ENCODE measurements at places on chromosomes 16 and 17.

DNA sequence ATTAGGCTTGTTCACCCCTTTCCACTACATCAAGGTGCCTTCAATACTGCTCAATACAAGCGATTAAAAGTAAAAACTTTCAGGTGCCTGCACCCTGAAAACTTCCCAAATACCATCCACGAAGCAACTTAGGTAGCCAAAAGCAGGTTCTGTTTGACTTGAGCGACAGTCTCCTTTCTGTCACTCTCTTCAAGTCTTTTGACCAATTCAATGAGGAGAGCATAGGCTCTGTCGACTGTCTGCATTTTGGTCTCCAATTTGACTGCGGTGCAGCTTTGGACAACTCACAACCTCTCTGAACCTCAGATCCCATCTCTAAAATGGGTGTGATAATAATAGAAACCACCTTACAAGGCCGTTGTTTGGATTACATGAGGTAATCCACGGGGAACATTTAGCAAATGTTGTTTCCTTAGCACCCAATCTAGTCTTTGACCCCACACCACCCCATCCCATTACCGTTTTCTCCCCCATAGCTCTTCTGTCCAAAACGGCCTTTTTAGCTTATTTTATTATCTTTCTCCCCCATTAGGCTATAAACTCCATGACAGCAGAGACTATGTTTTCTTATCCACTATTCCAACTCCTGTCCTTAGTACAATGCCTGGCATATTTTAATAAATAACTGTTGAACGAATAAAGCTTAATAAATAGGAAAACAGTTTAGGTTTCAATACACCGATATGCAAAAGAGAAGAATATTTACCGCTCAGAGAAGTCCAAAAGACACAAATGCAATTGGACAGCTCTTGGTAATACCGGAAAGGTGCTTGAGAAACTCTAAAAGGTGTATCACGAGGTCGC, 999 bp downstream of the MARF1 start:
- DNase-seq: no peak

GRCh38 chr16:46658925-46659324, 30.1 kb downstream of the VPS35 start:
- peak; percentile 88 for DNase-seq

DNA sequence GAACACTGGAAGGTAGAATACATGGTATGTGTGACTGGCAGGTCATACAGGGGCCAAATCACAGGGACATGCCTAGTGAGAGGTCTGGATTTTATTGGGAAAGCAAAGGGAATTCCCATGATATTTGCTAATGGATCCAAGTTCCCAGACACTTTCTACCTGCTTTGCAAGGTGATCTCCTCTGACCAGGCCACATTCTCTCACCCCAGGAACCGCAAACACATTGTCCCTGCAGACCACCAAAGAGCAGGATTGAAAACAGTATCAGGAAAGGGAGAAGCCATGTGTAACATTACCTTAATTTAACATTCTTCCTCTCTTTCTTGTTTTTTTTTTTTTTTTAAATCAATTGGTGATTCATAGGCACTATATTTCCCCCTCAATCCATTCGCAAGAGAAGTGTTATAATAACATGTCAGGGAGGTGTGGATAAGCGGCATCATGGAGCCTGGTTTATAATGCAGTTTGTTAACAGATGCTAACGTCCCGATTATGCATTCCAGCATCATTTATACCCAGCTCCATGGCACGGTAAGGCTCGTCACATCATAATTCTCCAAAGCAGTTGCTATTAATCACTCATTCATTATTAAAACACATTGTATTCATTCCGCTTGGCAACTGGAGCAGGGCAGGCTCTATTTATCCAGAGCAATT, 155.1 kb upstream of the CCL2 start:
- DNase-seq: no peak

DNA sequence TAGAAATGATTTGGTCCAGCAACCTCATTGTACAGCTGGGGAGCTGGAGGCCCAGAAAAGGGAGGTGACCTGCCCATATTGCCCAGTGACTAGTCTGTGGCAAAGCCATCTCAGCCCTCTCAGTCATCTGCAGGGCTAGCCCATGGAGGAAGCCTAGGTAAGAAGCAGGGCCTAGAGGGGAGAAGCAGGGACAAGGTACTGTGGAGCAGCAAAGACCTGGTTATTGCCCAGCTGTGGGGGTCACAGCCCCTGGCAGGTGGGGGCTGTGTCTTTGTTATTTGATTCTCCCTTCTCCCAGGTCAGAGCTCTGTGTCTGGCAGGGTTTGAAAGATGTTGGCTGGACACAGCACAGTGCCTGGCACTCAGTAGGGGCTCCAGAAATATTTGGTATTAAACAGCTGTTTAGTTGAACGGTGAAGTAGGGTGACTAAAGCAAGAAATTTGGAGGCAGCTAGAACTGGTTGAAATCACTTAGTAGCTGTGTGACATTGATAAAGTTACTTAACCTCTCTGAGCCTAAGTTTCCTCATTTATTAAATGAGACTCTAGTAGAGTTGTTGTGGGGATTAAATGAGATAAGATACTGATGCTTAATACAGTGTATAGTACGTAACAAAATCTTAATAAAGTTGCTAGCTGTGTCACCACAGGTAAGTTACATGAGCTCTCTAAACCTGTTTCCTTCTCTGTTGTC, 17.3 kb downstream of the CCR7 start:
- DNase-seq: no peak

- DNase-seq: peak; percentile 73
Measured at GRCh38 chr17:17236295-17237025, 508 bp downstream of the FLCN start.

GRCh38 chr16:90020838-90021382, 1.7 kb upstream of the DBNDD1 start:
- DNase-seq: no peak

GRCh38 chr16:5621826-5622225, 524.2 kb upstream of the EEF2KMT start:
- no peak for DNase-seq

GRCh38 chr16:81204798-81205680, 33.5 kb upstream of the BCO1 start:
- DNase-seq: peak; percentile 66

- DNase-seq: peak; percentile 89
Measured at GRCh38 chr16:91484-91883, 13.5 kb downstream of the MPG start.

DNA sequence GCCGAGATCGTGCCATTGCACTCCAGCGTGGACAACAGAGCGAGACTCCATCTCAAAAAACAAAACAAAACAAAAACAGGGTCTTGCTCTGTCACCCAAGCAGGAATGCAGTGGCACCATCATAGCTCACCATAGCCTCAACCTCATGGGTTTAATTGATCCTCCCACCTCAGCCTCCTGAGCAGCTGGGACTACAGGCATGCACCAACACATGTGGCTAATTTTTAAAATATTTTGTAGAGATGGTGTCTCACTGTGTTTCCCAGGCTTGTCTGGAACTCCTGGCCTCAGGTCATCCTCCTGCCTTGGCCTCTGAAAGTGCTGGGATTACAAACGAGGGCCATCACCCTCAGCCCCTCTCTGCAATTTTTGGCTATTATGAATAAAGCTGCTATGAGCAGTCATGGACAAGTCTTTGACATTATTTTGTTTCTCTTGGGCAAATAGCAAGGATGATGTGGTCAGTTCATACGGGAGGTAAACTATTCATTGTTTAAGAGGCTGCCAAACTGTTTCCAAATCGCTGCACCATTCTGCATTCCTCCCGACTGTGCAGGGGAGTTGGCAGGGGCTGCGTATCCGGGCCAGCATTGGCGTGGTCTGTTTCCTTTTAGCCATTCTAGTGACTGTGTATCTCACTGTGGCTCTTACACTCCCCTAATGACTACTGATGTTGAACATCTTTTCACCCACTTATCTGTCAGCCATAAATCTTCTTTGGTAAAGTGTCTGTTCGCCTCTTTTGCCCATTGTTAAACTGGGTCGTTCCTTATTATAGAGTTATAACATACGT, 21.1 kb downstream of the EIF4A3 start:
- DNase-seq: no peak

DNA sequence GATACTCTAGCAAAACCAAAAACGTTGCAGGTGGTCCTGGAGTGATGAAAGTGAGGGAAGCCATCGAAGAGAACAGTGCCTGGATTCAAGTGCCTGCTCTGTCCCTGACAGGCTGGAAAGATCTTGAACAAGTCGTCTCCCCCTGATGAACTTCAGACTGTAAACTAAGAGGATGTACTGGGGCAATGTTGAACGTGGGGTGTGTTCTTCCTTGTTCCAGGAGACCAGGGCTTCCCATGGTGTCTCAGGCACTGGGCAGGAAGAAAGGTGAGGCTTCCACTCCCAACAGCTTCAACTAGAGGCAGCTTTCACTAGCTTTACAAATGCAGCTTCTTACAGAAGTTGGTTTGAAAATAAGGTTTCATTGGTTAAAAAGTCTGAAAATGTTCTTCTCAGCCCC, 21.4 kb upstream of the NF1 start:
- no peak for DNase-seq

GRCh38 chr17:59641799-59642484, 22.2 kb downstream of the CLTC start:
- peak; percentile 70 for DNase-seq

GRCh38 chr16:80936410-80936809, 70.3 kb downstream of the CMC2 start:
- DNase-seq: no peak

DNA sequence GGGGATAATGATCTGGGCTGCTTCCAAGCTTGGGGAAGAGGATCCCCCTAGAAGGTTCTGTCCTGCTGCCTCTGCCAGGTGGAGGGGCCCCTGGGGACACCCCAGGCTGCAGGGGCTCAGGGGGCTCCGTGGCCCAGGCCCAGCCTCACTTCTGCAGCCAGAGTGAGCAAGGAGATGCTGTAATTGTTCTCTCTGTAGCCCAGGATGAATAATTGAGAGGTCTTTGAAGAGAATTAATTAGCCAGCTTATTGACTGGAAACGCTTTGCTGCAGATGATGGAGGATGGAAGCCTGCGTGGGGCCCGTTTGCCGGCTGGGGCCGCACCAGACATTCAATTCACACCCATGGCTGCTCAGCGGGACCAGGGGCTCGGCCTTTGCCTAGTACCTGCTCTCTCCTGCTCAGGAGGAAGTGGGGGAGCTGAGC, 38.5 kb downstream of the TMEM235 start:
- DNase-seq: no peak

DNA sequence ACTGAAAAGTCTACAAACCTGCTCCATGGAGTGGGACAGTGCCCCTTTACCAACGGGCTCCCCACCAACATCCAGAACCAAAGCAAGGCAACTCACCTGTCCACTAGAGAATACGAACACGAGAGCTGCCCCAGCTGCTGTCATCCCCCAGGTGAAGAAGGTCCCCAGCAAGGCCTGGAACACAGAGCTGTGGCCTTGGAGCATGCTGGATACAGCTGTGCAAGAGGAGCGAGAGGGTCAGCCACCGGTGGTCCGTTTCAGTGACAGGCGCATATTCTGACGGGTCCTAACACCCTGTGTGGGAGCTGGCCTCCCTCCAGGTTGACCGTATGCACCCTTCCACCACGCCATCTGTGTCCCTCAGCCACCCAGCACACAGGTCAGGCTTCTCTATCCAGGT, 3.9 kb downstream of the SLC39A11 start:
- DNase-seq: no peak

DNA sequence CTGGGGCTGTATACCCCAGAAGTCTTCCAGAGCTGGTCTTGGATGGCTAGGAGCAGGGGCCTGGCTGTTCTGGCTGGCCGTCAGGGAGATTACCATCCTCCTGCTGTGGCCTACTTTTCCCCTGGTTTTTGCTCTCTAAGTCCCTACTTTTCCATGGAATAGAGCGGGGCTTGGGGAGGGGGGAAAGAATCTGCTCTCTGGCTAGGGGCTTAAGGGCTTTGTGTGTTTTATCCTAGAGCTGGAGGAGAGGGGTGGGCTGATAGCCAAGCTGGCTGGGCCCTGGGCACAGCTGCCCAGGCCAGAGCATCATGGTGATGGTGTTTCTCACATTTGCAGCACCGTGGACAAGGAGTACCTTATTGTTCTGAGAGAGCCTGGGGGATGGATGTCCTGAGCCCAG, 3.6 kb downstream of the NRN1L start:
- DNase-seq: no peak

DNA sequence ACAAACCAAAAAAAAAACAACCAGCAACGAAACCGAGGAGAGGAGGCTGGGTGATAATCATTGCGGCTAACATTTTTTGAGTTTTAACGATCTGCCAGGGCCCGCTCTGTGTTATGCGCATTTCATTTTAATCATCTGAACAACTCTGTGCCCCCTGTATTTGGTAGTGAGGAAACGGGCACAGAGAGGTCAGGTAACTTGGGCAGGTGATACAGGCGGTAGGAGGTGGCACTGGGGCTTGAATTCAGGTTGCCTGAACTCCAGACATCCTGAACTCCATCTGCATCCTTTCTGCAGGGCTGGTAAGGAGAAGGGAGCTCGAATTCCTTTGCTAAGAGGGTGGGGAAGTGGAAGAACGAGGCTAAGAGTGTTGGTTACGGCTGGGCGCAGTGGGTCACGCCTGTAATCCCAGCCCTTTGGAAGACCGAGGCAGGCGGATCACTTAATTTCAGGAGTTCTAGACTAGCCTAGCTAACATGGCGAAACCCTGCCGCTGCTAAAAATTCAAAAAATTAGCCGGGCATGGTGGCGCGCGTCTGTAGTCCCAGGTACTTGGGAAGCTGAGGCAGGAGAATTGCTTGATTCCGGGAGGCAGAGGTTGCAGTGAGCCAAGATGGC, 1.1 kb downstream of the CLUAP1 start:
- no peak for DNase-seq

DNA sequence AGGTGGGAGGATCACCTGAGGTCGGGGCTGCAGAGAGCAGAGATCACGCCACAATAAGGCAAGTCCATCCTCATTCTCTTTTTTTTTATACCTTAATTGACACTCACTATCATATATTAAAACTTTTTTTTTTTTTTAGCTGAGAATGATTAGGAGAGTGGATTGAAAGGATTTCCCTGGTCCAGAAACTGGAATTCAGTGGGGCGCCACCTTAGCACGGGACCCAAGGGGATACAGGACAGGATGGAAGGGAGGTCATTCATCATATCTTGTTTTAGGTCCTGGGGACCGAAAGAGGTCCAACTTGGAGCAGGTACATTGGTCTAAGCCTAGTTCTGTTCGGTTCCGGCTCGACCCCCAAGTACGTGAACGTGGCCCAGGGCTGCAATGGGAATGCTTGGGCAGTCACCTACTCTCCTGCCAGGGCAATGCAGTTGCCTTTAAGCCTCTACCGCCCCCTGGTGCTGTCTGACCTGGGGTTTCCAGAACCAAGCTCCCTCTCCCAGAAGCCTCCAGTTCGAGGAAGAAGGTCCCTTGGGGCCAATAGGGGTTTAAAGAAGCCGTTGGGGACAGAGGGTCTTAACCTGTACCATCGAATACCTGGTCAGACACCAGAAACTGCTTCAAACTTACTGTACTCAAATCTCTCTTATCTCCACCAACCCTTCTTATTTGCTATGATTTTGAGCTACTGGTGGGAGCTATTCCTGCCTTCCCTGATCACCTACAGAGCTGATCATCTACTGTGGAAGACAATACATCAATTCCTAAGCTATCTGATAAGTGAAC, 19.9 kb upstream of the GPATCH8 start:
- peak; percentile 92 for DNase-seq

GRCh38 chr17:48487221-48487620, 43.6 kb downstream of the HOXB1 start:
- no peak for DNase-seq
